ENCODE measurements at places on chromosomes 4 and X. TPM values are rescaled to one million over a fixed set of nuclear protein-coding genes. Genes with fewer than 3 reads are reported as not detected.
A peak's percentile ranks its signal among the peaks of the same experiment; 100 is the strongest.

- DNase-seq = no peak
Measured at GRCh38 chr4:100060765-100061416, 110.8 kb upstream of the H2AZ1 start.

Gene RHOH
- 11.7 TPM for total RNA-seq

GRCh38 chrX:19907794-19908193, 20.4 kb upstream of the SH3KBP1 start:
- DNase-seq = no peak

DNA sequence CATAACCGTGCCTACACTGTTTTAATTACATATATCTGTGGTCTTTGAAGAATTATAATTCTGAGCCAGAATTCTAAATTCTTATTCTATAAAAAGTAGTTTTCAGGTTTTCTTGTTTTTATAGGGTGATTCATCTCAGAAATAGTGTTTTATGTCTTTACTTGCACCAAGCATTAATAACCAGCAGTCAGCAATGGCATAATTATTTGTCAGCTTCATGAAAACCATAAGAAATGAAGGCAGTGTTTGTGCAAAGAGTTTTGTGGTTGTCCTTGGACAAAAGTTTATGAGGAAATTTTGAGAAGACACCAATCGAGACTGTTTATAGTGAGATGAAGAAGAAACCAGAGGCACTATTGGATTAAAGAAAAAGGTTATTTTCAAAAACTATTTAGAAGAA, 37.2 kb downstream of the EDNRA start:
- no peak for DNase-seq

Gene GNRHR
- not detected for total RNA-seq

DNA sequence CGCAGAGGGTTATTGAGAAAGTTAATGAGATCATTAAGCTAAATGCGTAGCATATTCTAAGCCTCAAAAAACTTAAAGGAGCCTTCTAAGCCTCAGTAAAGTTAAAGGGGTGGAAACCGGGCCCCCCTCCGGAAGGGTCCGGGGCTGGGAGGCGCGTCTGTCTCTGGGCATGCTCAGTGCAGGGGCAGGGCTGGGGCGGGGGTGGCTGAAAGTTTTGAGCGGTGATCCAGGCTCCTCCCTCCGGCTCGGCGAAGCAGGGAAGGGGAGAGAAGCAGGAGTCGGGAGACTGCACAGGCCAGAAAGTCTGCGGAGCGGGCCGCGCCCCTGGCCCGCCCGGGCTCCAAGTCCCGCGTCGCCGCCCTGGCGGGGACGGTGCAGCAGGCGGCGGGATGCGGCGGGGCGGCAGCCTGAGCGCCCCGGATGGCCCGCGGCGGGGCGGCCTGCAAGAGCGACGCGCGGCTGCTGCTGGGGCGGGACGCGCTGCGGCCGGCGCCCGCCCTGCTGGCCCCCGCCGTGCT, at the start of gene EVC:
Gene EVC (plus strand): TSS at position 241 of the 518 bp plus-strand sequence. CDS start 180 bp downstream, at position 421.
- DNase-seq = peak; percentile 92

- no peak for DNase-seq
Measured at GRCh38 chr4:109497511-109497910, 62.5 kb upstream of the MCUB start.

DNA sequence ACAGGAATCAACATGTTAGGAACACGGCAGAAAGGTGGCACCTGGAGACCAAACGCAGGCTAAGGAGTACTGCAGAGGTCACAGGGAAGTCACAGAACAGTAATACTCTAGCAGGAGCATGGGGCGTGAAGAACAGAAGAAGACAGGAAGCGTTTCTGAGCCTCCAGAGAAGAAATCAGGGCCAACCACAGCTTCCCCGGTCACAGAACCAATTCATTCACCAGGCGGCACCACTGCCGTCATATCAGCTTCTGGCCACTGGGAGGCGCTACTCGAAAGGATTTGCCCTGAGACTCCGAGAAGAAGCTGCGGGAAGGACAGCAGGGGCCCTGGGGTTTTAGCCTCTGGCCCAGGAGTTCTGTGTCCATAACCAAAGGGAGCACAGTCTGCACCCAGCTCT, 78.0 kb upstream of the DRD5 start:
- DNase-seq = peak; percentile 97

Gene SPANXC
- total RNA-seq = not detected

Gene YY2
- total RNA-seq = 1.4 TPM

DNA sequence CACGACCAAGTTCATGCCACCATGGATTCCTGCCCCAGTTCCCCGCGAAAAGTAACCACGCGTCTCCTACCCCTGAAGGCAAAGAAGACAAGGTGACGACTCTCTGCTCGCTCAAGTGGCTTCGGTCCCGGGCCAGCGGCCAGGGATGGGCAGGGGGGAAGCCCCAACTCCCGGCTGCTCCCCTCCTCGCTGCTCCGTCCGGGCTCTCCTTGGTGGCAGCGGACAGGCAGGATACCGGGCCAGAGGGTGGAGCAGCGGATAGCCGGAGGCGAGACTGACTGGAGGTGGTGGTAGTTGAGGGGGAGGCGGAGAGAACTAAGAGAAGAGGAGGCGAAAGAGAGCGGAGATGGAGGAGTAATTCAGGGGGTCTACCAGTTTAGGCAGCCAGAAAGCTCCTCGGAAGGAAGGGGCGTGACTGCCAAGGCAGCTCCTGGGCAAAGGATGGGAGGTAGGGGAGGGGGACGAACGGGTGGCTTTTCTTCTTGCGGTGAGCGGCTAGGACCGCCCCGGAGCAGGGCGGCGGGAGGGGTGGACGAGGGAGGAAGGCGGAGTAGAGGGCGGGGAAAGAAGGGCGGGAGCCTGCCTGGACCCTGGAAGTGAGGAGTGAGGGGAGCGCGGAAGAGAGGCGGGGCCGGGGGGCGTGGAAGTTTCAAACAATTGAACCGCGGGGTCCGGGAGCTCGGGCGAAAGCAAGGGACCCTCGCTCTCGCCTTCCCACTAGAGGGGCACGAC, at the start of gene AMOT:
Gene AMOT (minus strand): TSS at position 450 of the 732 bp plus-strand sequence. CDS start 17,705 bp downstream, outside the sequence.
- peak; percentile 98 for DNase-seq

DNA sequence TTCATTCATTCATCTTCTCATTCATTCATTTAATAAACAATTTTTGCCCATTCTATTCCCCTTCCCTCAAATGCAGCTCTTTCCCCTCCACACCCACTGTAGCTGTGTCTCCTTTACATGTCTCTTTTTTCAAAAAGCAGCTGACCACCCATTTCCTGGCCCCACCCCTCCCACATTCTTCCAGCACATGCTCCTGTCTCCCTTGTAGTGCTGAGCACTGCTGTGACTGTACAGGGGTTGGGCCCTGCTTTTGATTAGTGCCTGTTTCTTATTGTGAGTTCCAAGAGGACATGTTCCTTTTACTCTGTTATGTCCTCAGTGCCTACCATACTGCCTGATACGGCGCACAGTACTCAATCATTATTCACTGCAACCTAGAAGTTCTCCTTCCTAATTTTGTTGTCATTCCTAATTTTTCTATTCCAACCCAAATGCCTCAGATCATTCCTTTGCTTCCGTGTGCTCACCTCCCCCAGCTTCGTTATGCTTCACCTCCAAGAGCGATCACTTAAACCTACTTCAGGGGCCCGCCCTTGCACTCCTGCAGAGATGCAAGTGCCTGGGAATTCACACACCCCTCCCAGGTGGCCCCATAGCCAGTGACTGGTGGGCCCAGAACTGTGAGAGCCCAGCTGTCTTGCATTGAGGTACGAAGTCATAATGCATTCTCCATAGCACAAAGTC, 152.2 kb downstream of the STK32B start:
- DNase-seq = peak; percentile 55

GRCh38 chr4:44121210-44121609, 327.4 kb downstream of the KCTD8 start:
- DNase-seq = no peak

Gene FAM9C
- total RNA-seq = not detected

DNA sequence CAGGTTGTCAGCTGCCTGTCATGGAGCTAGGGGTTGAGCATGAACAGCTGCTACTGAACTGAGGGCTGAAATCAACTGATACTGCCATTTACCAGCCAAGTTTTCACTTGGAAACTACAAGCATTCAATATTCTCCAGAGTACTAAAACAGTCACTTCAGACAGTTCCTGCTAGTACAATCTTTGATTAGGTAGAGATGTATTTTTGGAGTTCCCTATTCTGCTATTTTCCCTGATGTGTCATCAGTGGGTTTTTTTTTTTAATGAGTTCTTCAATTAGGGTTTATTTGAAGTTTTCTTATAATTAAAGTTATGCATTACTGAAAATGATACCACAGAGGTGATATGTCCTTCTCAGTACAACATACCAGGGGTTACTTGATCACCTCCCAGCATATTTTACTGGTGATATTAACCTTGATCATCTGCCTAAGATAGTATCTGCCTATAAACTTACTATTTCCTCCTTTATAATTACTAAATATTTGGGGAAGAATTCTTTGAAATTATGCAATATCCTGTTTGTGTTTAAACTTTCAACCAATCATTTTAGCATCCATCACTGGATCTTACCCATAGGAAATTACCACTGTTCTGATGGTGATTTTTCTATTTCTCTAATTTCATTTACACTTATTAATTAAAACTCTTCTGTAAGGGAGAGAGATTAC, 13.6 kb downstream of the PDCL2 start:
- DNase-seq = no peak

DNA sequence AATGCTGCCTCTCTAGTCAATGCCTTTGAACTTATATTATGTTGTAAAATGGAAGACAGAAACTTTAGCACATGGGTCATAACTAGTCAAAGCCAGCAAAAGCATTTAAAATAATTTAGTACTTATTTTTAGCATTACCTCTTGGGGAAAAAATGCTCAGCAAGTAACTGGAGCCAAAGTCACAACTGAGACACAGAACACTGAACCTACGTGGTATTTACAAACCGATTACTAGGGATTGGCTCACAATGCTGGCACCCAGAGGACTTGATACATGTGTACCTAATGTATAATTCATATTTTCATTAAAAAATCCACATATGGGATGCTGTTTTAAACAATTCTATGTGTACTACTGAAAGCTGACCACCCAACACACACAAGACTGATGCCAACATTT, 38.4 kb downstream of the PHKA2 start:
- DNase-seq = no peak

Measured in endodermal cell (in vitro differentiated cells).